Caco-2 (cell line): ENCODE measurements at places on chromosomes 16 and 17. TPM values are rescaled to one million over a fixed set of nuclear protein-coding genes. Genes with fewer than 3 reads are reported as not detected.
A peak's percentile ranks its signal among the peaks of the same experiment; 100 is the strongest.

DNA sequence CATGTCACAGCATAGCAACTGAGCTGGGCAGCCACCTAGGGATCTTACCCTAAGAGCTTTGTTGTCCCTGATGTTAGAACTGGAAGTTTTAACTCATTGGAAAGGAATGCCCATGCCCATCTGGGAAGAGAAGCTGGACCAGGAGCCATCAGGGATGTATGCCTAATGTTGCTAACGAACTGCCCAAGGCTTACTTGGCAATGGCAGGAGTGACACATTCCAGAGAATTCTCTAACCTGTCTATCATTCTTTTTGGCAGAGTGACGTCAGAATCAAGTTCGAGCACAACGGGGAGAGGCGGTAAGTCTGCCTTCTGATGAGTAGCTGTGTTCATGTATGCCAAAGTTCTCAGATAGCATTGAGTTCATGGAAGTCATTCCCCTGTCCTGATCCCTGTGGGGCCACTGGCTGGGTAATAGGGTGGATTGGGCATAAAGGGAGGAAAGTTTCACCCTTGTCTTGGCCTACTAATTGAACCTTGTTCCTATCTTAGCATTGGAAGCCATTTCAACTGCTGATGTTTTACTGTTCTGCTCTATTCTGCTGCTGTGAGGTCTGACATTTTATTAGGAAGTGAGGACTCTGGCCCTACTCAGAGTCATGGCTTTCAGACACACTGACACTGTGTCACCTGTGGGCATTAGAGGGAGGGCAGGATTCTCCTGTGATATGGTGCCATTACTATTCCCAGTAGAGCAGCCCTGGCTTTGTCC lies 23.7 kb downstream of the MAP3K3 start:
- DNase-seq = no peak

- no peak for DNase-seq
Measured at GRCh38 chr16:72905581-72905980, 142.3 kb downstream of the ZFHX3 start.

DNA sequence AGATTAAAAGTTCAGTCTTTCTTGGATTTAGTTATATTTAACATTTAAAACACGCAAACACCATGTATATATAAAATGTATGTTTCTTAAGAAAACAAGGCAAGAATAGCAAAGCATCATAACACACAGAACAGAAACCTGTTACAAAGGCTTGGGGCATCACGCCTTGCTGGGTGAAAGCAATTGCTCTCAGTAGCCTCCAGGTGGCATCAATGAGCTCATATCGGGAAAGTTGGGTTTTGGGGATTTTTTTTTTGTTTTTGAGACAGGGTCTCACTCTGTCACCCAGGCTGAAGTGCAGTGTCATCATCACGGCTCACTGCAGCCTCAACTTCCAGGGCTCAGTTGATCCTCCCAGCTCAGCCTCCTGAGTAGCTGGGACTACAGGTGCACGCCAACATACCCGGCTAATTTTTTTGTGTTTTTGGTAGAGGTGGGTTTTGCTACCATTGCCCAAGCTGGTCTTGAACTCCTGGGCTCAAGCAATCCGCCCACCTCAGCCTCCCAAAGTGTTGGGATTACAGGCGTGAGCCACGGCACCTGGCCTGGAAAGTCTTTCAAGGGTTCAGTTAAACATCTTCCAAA lies 56.9 kb downstream of the CYB5D2 start:
- DNase-seq = no peak

DNA sequence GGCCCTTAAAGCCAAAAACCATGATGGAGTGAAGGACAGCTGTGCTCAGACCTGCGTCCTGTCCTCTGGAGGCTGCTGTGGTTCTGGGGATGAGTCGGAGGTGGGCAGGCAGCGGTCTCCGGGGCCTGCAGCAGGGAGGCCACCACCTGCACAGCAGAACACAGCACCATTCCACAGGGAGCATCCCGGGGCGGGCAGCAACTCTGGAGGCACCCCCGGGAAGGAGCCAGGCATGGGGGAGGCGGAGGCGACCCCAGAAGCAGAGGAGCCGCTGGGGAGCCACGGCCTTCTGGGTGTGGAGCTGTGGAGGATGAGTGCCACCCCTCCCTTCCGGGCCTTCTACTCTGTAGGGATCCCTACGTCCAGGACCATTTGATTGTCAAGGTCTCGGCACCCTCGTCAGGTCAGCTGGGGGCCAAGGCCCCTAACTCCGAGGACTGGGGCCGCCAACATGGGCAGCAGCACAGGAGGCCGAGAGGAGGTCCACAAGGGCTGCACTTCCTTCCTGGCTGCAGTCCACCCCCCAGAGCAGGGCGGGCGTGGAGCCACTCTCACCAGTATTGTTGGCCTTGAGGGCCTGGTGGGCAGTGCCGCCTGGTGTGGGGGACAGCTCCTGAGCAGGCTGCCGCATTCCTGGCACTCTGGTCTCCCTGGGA lies 23.8 kb downstream of the CEP131 start:
- no peak for DNase-seq

DNA sequence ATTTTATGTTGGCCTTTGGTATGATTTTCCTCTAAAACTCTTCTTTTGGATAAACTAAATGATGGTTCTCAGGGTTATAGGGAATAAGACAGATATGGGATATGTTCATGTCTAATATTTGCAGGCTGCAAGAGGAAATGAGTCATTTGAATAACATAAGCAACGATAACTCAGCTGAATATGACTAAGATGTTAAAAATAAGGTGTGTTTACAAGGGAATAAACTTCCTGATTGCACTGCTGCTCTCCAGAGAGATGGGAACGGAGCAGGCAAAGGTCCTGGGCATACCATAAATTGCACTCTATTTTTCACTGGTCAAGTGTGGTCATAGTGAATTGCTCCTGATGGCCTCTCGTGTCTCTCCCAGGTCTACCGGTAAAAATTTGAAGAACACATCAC lies 666.2 kb downstream of the TOX3 start:
- DNase-seq = no peak

GRCh38 chr17:62478424-62478879 lies at the start of gene TLK2:
TSS of gene TLK2 (plus strand) at chr17:62478825. CDS start at chr17:62481126, 2,301 bp downstream.
- peak; percentile 89 for DNase-seq

DNA sequence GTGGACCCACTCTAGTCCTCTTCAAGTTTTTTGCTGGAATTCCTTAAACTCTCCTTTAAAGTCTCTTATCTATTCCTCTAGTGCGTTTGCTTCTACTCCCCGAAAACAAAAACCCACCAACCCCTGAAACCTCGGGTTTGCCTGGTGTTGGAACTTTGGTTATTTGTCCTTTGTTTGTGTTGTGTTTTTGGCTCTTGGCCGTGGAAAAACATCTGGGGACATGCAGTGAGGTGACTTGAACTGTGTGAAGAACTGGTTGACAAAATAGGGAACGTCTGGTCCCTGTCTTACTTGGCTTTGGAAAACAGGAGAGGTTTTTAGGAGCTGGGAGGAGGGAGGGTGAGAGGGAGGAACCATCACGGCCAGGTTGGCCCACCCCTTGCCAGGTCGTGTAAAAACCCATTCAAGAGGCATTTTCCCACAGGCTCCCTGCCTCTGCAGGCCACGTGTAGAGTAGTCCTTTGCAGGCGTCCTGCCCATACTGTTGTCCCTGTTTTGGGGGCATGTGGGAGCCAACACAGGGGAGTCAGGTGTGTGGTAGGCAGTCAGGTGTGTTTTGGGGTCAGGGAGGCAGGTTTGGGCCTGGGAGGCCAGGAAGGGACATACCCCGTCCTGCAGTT lies 169.3 kb downstream of the RAB11FIP4 start:
- DNase-seq = no peak

DNA sequence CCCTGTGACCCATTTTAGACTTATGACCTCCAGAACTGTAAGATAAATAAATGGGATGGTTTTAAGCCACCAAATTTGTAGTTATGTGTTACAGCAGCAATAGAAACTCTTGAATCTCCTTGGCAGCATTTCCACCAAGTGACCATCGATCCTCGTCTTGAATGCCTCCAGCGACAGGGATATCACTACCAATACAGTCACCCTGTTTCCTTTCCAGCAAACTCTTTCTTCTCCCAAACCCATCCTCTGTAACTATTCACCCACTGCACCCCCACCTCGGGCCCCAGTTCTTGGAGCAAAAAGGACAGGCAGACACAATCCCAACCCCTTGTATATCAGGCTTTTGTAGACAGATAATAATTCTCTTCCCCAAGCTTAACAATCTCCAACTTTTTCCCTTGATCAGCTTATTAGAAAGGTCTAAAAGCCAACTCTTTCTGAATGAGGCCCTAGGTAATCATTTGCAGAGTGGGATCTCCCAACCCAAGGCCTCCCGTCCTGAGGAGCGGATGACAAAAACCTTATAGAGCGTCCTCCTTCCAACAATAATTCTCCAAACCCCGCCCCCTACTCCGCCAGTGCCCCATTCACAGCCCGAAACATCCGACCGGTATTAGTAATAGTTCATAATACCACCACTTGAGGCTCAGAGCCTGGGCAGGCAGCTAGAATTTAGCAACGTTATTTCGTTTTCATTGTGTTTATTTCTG lies 14.7 kb upstream of the PLLP start:
- peak; percentile 86 for DNase-seq

- DNase-seq = no peak
Measured at GRCh38 chr16:86259499-86259898, 250.8 kb upstream of the FOXF1 start.

GRCh38 chr16:6804461-6804860 lies 528.2 kb upstream of the RBFOX1 start:
- DNase-seq = no peak

DNA sequence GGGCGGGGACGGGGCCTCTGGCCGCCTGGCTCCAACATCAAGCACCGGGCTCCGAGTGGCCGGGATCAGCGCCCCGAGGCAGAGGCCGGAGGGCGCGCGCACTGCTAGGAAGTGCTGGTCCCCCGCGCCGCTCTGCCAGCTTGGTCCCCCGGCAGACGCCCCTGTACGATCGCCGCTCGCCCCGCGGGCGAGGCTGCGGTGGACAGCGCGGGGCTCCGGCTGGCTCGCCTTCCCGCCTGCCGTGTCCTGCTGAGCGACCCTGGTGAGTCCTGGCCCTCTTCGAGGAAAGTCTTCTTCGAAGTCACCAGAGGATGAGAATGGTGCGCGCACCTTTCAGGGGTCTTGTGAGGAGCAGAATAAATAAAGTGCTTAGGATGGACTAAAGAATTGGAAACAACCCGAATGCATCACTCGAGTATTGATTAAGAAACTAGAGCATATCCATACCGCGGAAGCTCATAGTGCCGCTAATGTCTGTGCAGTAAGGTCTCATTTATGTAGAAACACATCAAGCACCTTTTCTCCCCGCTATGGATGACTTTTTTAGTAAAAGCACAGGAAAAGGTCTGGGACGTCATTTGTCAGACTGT lies 392 bp downstream of the ZNF213 start:
- DNase-seq = no peak

DNA sequence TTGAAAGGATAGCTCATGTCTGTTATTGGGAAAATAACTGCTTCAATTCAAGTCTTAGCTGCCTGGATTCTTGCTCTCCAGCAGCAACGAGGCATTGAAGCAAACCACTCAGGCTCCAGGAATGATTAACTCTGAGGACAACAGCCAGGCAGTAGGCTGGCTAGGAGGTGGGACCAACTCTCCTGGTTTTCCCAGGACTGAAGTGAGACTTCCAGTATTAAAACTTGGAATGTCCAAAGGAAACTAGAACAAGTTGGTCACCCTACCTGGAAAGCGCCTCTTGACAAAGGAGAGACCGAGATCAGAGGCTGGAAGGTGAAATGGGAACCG lies 100.7 kb downstream of the SALL1 start:
- DNase-seq = no peak

DNA sequence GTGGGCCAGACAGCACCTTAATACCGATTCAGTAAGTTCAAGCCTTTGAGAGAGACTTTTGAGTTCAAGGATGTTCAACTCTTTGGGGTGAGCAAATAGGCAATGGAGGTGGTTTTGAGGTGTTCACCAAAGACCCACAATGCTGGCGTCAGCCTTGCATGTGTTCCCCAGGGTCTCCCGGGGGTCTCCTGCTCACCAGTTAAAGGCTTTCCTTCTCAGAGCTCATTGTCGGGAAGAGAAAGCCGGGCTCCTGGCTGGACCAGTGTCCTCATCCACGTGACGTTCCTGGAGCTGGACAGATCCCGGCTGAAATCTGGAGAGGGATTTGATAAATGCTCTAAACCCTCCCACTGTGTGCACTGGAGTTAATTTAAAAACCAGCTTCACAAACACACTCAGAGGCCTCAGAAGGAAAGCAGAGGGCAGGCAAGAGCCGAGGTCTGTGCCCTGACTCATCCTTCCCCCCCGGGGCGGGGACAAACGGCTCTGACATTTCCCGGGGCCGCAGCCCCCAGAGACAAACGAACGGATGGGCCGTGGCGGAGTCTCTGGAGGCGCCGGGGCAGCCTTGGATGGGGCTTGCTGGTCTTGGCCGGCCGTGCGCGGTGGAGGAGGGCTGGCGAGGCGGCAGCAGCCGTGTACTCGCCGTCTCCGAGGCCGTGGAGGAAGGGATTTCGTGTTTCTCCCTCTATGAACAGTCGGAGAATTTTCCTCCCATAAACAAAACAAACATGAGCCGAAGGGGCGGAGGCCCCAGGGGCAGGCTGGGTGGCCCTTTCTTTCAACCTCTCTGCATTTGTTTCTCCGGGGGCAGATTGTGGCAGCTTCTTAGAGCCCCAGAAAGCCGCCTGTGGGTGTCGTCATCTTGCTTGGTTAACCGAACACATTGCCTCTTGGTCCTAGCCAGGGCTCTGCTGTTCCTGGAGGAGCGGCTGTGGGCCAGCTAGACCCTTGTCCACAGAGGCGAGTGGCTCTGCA lies 94.2 kb downstream of the NTN1 start:
- DNase-seq = peak; percentile 17

GRCh38 chr16:48452991-48453760 lies 68.0 kb upstream of the SIAH1 start:
- no peak for DNase-seq

DNA sequence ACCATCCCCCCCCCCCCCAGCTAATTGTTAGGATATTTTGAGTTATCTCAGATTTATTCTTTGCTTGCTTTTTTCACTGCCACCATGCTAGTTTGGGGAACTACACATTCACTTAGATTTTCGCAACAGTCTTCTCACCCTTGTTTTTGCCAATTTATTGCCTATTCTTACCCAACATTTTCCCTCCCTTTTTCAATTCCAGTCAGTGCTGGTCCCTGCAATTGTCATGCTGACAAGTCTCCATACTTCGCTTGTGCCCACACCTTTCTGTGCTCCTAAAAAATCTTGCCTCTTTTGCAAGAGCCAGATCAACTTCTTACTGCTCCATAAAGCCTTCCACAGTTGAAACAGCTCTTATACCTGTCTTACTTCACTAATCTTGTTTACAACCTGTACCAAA lies 16.3 kb downstream of the TNRC6A start:
- no peak for DNase-seq

Gene RNF43
- total RNA-seq = 84.2 and 87.1 TPM in 2 replicates

Gene WNK4
- total RNA-seq = 3.3 and 4.1 TPM in 2 replicates

Gene DHX58
- total RNA-seq = 0.79 TPM in 2 replicates

Gene MT1A
- 2.0 and 2.5 TPM in 2 replicates for total RNA-seq

Gene RAP1GAP2
- total RNA-seq = 45.3 and 46.7 TPM in 2 replicates
